ENCODE measurements at places on chromosomes 1 and 21.

DNA sequence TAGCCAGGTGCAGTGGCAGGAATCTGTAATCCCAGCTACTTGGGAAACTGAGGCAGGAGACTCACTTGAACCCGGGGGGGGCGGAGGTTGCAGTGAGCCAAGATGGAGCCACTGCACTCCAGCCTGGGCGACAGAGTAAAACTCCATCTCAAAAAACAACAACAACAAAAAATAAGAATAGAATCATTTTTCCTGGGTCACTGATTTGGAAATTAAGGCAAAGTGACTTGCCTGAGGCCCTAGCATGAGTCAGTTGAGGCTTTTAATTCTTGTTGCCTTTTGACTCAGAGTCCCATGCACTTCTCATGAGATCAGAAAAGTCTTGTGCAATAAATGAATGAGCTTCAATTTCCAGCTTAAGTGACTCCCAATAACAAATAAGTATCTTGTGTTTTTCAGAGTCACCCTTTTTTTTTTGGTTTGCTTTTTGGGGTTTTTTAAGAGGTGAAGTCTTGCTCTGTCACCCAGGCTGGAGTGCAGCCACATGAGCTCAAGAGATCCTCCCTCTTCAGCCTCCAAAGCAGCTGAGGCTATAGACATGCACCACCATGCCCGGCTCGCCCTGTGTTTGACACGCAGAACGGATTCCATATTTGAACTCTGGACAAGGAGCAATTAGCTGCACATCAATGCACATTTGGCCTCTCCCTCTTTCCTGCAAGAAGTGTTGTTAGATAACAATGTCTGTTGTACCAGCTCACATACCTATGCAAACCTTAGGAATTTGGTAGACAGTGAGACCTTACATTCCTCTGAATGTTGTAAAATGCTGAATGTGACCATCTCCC lies 3.4 kb upstream of the PLEKHM2 start:
- DNase-seq = no peak

DNA sequence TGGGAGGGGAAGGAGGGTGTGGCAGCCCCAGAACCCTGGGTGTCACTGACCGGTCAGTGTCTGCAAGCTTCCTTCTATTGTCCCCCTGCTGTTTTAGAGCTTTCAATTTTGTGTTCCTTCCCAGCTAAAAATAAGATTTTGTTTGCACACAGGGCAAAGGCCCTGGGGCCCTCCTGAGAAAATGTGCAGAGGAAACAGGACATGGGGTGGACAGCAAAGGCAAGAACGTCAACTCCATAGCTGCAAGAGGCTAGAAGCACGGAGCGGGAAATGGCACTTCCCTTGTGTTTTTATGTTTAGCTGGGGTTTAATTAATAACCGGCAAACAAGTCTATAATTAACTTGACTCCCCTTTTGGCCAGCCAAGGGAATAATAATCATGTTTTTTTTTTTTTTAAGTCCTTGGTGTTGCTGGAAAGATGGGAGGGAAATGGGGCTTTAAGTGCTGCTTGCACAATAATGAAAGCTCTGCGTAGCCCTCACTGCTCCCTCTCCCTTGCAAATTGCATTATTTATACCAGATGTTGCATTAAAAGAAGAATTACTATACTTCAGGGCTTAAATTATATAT lies 261.4 kb upstream of the USP24 start:
- DNase-seq = no peak

DNA sequence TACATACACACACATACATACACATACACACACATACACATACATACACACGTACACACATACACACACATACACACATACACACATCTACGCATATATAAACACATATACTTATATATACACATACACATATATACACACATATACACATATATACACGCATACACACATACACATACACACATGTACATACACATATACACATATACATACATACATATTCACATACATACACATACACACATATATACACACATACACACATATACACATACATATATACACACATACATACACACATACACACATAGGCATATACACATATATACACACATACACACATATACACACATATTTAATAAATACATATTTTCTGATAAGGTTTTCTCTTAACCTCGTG lies 324.0 kb downstream of the RPS6KC1 start:
- no peak for DNase-seq

DNA sequence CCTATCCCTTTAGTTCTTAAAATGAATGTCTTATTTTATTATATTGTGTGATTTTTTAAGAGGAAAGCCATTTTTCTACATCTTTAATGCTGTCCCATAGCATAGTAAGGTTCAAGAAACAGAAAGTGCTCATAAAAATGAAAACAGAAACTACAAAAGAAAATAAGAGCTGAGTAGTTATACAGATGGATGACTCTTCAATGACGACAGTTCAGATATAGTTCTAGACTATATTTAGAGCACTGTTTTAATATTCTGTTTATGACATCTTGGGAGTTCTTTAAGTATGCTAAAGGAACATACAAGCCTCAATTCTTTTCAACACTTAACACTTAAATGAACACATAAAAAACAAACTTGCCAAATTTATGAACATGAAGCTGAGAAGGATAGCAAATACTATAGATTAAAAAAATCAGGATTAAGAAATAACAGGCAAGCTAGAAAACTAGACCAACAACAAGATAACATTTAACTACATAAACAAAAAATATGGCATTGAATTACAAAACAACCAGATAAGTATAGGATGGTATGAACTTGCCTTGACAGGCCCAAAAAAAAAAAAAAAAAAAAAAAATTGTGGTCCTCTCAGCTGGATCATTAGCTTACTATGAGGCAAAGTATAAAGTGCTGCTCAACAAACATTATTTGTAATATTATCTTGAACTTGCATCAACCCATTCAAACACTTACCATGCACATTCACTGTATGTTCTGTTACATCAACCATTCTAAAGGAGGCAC lies 87.9 kb downstream of the ZZZ3 start:
- DNase-seq = no peak

DNA sequence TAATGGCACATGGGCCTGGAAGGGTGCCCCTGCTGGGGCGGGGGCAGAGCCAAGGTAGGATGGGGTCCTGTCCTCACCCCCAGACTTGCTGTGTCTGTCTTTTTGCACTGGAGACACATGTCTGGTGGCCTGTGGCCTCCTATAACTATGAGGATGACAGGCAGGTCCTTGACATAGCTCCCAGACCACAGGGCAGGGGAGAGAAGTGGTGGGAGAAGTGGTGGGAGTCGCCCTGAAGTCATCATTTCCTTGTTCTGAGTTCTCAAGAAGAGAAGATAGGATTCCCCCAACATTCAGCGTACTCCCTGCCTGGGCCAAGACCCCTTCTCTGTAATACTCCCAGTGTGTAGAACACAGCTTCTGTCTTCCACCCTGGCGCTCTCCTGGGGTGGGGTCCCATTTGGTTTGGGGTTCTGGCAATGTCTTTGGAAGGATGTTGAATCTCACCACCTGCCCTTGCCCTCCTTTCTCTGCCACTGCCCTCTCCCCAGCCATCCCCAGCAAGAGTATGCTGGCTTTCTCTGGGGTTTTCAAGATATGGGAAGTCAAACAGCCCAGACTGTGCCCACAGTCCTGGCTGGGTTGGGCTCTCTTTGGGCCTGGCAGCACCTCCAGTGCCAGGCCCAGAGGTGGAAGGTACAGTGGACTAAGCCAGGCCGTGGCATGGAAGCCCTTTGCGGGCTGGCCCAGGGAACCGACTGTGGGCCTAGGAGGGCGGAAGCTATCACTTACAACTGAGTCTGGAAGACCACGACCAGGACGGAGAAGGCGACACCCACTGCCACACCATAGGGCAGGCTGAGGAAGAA lies 19.4 kb downstream of the SLC26A9 start:
- DNase-seq = no peak

DNA sequence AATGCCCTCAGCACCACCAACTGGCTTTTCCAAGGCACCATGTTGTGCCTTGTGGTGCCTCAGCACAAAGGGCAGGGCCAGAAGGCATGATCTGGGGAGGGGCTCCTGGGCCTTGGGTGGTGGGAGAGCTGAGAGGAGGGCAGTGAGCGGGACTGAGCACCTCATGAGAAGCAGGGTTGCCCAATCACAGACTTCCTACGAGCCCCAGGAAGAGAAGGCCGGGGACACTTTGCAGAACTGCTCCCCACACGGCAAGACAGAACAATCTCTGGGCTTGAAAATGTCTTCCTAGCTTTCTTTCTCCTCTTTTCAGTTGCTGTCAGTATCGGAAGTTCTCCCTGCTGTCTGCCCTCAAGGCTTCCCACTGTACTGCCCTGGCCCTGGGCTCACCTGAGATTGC lies 6.8 kb downstream of the KCNJ10 start:
- DNase-seq = no peak

GRCh38 chr1:38041936-38042834 lies 4.4 kb downstream of the POU3F1 start:
- no peak for DNase-seq

DNA sequence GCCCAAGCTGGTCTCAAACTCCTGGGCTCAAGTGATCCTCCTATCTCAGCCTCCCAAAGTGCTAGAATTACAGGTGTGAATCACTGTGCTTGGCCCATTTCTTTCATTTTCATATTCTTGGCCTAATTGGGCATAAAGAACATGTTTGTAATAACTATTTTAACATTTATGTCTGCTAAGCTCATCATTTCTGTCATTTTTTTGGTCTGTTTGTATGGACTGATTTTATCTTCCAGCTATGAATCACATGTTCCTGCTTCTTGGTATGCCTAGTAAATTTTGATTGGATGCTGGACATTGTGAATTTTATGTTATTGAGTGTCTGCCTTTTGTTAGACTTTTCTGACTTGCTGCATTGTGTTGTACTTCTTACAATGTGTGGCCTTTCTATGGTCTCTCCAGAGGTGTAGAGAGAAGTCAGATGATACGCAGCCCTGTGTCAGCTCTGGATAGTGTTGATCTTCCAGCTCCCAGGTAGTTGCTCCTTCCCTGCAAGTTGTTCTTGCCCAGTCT lies 39.0 kb upstream of the PPM1J start:
- no peak for DNase-seq

GRCh38 chr1:84301004-84301784 lies at the start of gene SAMD13:
Gene SAMD13 (plus strand): TSS chr1:84301708. CDS start chr1:84303235, 1,527 bp downstream.
- DNase-seq = no peak

DNA sequence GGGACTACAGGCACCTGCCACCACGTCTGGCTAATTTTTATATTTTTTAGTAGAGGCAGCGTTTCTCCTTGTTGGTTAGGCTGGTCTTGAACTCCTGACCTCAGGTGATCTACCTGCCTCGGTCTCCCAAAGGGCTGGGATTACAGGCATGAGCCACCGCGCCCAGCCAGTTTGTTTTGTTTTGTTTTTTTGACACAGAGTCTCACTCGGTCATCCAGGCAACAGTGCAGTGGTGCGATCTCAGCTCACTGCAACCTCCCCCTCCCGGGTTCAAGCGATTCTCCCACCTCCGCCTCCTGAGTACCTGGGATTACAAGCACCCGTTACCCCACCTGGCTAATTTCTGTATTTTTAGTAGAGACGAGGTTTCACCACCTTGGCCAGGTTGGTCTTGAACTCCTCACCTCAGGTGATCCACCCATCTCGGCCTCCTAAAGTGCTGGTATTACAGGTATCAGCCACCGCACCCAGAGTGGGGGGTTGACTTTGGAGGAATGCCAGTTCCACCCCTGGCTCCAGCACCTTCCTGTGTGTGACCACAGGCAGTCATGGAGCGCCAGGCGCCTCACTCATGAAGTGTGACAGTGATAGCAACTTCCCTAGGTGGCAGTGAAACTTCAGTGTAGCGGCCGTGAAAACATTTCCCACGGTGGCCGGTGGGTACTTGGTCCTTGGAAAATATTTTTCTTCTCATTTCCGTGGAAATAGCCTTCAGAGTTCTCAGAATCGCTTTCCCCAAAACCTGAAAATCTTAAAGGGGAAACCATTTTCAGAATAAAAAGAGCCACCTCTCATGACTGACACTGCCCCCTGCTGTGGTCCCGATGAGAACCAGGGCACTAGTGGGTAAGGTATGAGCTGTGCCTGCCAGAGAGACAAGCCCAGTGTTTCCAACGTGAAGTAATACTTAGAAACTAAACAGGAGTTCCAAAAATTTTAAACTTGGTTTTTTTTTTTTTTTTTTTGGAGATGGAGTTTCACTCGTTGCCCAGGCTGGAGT lies 48.6 kb downstream of the WDR4 start:
- DNase-seq = no peak

GRCh38 chr1:81920245-81920740 lies 119.6 kb downstream of the ADGRL2 start:
- no peak for DNase-seq

DNA sequence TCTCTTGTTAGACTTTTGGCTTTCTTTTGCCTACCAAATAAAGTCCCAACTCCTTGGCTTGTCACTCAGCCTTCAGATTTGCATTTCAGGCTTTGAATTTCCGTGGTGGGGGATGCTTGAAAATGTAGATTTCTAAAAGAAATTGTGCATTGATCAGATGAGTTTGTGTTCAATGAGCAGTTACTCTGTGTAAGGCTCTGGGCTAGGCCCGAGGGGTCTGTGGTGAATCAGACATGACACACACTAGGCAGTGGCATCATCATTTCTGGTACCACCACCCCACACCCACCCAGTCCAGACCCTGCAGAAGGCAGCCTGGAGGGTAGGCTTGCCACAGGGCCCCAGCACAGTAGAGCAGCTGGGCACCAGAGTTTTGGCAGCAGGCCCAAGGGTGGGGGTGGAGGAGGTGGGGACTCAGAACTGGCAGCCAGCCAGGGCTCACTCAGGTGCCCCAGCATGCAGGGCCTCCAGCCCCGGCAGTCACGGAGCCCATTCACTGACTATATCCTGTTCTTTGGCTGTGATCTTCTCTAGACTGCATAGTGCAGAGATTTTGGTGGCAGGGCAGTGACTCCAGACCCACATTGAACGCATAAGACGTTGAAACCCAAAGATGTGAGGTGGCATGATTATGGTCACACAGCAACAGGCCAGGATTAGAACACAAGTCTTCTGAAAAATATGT lies 97.2 kb upstream of the ARTN start:
- DNase-seq = no peak

DNA sequence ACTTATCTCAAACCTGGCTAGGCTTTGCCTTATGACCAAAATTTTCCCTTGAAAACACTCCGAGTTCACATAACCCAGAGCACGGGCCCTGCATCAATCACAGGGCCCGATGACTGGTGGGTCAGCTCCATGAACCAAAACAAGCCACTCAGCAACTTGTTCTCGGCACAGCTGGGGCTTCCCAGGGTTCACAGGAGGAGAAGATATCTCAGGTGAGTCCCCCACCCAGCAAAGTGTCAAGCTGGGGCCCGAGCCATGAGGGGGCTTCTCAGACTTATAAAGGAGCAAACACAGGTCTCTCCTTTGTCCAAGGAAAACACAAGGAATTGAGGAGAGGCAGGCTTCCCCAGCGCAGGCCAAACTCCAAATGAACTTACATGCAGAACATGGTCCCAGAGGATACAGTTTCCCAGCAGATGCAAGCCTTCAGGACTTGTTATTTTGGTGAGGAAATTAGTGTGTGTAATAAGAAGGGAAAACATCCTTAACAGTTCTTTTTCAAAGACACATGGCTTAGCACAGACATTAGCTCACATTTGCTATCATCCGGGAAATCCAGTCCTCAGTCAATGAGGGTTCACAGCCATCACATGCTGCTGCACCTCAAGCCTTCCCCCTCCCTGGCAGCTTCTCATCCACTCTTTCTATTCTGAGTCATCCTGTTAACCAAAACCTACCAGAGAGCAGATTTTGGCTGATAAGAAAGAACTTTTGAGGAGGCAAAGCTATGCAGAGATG lies 98.1 kb upstream of the NFIA start:
- no peak for DNase-seq

Data from esophagus squamous epithelium (tissue), 5 donors.